ENCODE measurements at places on chromosomes 4 and X.

- no peak for DNase-seq
Observed at GRCh38 chrX:45422216-45422925, 221.7 kb upstream of the DIPK2B start.

DNA sequence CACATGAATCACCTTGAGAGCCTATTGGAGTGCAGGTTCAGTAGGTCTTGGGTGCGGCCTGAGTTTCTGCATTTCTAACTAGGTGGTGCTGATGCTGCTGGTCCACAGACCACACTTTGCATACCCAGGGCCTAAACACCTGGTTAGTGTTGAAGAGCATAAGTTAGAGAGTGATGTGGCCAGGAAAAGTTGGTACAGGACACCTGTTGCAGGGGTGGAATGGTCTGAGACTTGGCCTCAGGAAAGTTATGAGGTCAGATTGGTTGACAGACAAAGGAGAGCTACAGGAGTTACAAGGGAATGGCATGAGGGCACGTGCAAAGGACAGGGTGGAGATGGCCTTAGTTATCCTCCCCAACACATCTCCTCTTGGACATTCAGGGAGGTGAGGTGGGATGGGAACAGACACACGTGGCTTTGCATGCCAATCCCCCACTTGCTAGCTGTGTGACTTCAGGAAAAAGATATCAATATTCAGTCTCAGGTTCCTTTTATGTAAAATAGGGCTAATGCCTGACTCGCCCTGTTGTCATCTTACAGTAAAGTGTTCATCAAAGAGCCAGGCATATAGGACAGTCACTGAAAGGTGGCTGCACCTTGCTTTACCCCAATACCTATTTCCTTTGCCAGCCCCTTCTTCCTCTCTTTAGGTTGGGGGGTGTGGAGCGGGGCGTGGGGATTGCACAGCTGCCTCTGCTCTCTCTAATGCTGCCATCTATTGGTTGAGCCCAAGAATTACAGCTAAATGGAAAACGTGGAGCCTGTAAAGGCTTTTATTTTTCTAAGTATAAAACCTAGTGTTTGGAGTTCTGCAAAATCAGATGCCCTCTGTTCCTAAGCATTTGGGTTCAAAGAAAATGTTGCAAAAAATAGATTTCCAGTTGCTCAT is 47.5 kb downstream of the ATG4A start:
- DNase-seq = no peak

DNA sequence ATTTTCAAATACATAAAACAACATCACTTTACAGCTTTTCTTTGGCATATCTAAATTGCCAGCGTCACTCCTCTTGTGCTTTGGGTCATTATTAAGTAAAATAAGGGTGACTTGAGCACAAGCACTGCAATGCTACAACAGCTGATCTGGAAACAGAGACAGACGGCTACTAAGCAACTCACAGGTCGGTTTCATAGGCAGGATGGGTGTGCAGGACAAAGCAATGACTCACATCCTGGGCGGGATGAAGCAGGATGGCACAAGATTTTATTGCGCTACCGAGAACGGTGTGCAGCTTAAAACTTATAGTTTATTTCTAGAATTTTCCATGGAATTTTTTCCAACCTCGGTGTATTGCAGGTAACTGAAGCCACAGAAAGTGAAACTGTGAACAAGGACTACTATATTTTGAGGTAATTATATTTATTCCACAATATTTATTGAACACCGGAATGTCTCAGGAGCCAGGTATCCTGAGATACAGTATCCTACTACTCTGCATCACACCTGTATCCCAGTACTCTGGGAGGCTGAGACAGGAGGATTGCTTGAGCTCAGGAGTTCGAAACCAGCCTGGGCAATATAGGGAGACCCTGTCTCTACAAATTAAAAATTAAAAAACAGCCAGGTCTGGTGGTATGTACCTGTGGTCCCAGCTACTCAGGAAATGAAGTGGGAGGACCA is 215.5 kb downstream of the APBB2 start:
- no peak for DNase-seq

- no peak for DNase-seq
Observed at GRCh38 chr4:95360906-95361695, 187.7 kb downstream of the UNC5C start.

GRCh38 chr4:11495291-11495690 is 66.6 kb upstream of the HS3ST1 start:
- no peak for DNase-seq

DNA sequence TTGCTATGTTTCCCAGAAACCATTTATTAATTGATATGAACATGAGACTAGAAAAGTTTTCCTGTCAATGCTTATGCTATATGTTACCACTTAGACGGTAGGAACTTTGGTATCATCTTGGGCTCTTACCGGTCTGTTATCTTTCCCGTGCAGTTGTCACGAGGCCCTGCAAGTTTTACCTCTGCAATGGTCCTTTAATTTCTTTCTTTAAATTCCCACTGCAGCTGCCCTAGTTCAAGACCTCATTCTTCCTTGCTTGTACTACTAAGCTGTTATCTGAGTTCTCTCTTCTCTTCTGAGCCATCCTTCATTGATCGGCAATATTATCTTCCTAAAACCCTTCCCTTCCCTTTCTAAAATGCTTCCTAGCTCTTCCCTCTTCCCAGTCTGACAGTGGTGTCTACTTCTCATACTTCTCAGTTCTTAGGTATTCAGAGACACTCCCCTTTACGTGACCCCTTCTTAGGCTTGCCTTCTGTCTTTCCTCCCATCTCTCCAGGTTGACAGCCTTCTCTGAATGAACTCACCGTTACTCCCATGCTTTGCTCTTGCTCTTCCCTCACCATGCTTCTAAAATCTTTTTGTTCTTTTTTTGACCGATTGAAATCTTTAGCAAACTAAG is 27.5 kb downstream of the MAGEA1 start:
- DNase-seq = no peak

GRCh38 chrX:111336141-111336540 is 65.9 kb upstream of the CAPN6 start:
- no peak for DNase-seq

DNA sequence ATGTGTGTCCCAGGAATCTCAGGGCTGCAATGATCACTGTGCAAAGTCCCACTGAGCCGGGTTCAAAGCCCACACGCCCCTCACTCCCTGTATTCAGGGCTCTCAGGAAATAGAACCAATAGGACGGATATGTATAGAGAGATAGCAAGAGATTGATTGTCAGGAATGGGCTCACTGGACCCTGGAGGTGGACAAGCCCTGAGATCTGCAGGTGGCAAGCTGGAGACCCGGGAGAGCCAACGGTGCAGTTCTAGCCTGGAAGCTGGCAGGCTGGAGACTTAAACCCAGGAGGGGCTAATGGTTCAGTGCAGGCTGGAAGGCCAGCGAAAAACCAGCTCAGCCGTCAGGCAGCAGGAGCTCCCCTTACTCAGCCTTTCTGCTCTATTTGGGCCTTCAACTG is 52.8 kb upstream of the ADRA2C start:
- DNase-seq = no peak

- no peak for DNase-seq
Observed at GRCh38 chr4:72777436-72777835, 208.4 kb upstream of the ADAMTS3 start.

GRCh38 chr4:151688003-151688784 is 72.6 kb downstream of the GATB start:
- no peak for DNase-seq

DNA sequence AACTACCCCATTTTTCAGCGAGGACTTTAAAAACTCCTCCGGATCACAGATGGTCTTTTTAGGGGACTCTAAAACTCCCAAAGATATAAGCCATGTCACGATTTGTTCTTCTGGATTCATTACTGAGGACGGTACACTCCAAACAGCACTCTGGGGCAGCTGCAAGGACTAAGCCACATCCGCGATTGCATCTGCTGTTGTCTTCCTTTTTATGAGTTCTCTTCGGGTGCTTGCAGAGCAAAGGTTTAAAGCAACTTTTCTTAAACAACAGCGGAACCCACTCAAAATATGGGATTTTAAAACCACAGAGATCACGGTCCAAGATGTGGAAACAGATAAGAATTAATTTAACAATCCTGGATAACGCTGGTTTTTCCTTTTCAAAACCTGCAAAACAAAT is at the start of gene ARHGEF6:
Gene ARHGEF6 (minus strand): TSS at position 170 of the 400 bp plus-strand sequence. CDS start 50 bp downstream, at position 120.
- DNase-seq = no peak

DNA sequence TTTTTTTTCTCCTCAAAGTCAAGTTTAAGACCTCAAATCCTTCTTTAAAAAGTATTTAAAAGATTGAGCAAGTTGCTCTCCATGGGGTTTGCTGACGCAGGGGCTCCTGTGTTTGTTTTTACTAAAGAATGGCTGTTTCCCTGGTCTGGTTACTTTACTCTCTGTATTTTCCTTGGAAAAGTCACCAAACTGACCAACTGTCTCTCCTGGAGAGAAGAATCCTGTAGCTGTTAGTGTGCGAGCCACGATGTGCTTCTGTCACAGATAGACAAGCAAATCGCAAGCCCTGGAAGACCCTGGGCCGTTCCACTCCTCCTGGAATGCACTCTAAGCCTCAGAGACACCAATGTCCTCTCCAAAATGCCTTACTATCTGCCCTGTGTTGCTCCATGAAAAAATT is 212.1 kb downstream of the CHIC2 start:
- DNase-seq = no peak

GRCh38 chr4:94452476-94453371 is 982 bp downstream of the PDLIM5 start:
- no peak for DNase-seq

- no peak for DNase-seq
Observed at GRCh38 chrX:7068939-7069367, 78.6 kb upstream of the STS start.

- no peak for DNase-seq
Observed at GRCh38 chr4:184310171-184310567, 92.5 kb upstream of the ENPP6 start.

DNA sequence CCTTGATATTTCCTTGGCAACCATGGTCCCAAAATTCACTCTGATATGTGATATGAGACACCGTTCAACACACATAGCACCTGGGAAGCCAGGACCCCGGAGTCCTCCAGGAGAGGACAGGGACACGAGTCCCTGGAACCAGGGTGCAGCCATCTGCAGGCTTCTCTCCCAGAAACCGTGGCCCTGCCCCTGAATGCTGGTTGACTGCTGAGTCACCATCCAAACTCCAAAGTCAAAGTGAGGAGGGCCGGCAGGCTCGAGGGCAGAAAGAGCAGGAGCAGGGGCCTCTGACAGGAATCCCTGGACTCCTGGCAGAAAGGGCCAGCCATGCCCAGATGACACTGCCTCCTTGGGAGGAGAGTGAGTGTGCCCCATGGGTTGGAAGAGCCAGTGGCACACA is 6.9 kb upstream of the PNMA6A start:
- DNase-seq = no peak

DNA sequence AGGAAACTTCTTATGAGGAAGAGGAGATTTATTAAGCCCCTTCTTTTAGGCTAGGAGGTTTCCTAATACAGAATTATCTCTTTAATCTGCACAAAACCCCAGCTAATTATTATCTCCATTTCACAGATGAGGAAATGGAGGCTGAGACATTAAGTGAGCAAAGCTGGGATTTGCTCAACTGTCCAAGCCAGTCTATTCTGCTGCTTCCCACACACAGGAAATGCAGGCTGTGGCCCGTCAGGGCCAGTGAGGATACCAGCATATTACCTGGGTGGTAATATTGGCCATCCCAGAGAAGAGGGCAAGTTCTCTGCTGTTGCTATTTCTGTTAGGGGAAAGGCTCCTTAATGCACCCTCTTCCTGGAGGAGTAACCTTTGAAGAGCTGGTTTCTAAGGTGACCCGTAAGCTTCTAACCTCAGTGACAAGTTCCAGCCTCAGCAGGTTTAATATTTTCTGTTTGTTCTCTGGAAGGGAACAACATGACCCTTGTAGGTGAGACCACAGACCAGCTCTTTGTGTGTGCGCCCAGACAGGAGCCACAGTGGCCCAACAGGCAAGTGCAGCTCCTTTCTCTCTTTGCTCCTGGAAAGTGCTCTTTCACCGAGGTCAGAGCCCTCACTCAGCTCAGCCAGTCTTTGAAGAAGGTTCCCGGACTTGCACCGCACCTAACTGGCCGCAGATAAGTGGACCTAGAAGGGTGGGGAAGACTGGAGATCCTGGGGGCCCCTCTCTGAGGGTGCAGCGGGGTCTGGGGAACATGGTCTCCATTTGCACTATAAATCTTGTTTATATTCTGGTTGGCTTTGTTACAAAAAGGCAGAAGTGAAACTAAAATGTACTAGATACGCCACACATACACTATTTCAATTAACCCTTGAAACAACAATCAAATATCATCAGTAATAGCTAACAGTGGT is 35.5 kb downstream of the TBC1D9 start:
- DNase-seq = no peak

DNA sequence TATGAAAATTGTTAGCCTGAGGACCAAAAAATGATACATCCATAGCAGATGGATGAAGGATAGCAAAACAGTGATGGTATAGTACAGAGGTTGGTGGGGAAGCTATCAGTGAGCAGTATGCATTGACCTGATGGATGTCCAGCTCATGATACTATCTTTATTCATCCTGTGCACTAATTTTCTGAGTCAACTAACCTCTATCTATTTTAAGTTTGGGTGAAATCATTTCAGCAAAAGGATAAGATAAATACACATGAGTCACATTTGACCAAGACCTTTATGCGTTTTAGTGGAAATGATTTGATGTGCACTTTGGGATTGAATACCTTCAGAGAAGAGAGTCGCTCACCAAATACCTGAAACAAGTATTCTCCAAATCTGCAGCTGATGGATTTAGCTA is 351.0 kb upstream of the NR3C2 start:
- DNase-seq = no peak

DNA sequence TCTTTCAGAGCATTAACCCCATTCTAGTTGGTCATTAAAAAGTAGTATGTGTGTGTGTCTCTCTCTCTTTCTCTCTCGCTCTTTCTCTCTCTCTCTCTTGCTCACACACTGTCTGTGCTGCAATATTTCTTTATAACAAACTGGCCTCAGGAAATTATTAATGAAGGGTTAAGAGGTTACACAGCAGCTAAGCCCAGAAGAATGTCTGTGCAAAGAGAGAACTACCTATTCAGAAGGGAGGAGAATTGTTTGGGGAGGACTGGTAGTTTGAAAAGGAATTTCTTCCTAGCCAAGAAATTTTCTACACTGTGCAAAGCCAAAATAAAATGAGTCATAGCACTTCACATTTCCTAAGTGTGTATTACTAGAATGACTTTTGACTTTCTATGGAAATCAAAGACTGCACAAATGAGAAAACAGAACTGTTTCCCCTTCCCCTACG is 22.2 kb downstream of the PDGFC start:
- DNase-seq = no peak

DNA sequence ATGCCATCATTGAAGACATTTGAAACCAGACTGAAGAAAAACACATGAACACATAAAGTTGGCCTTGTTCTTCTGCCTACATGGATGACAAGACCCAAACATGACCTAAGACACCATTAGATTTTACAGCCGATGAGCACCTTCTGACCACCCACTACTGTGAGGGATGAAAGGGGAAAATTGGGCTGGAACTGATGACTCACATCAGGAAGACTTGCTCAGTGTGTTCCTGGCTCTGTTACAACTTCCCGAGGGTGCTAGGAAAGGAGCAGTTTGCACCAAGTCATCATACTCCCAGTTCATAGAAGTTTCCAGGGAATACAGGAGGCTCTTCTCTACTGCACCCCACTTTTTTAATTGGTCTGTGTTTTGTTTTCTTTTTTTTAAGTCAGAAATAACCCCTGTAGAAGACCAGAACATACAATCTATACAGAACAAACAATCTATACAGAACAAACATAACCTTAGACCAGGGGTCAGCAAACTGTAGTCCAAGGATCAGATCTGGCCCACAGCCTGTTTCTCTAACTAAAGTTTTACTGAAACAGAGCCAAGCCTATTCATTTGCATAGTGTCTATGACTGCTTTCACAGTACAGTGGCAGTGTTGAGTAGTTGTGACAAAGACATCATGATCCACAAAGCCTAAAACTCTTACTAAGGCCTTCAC is 25.3 kb downstream of the BTC start:
- DNase-seq = no peak
